ENCODE measurements at places on chromosomes 16 and 17. TPM values are rescaled to one million over a fixed set of nuclear protein-coding genes. Genes with fewer than 3 reads are reported as not detected.

- DNase-seq: no peak
Measured at GRCh38 chr17:49603238-49603637, 27.6 kb downstream of the NXPH3 start.

DNA sequence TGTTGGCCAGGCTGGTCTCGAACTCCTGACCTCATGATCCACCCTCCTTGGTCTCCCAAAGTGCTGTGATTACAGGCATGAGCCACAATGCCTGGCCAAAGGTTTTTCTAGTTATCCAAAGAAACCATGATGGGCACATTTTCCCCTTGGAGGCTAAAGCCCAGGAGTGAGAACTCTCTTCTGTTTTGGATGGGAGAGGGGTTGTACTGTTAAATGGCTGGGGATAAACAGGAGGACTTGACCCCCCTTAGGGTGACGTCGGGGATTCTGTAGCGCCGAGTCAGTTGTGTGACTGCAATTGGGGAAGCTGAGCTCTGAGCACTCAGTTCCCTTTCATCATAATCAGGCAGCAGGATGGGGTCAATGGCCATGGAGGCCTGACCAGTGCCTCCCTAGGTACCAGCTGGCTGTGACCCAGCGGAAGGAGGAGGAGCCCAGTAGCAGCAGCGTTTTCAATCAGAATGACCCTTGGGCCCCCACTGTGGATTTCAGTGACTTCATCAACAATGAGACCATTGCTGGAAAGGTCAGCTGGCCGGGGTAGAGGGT is 4.1 kb downstream of the AOC3 start:
- DNase-seq: no peak

- DNase-seq: no peak
Measured at GRCh38 chr16:46774743-46775177, 26.6 kb upstream of the MYLK3 start.

DNA sequence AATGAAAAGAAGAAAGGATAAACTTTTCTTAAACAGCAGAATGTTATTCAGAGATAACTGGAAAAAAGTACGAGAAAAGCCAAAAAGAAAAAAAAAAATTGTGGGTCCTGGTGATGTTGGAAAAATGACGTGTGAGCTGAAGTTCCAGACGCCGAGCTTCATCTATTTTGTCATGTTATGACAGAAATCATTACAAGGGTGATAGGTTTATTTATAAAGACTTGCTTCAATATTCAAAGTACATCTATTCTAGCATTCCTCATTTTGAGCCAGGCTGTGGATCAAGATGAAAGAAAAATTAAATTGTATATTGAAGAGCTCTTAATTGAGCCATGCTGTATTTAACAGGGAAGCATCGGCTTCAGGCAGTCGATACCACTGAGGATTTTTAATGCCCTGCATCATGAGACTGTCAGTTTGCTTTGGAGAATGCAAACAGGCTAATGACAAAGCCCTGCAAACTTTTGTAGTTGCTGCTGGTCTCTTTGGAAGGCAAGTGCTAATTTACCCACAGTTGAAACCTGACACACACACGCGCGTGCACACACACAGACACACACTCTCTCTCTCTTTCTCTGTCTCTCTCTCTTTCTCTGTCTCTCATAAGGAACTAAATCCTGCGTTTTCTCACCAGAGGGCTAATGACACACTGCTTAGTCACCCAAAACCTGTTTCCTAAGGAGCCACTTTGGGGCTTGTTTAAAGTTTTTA is 110.7 kb downstream of the WWOX start:
- no peak for DNase-seq

- no peak for DNase-seq
Measured at GRCh38 chr16:88449267-88449561, 3.9 kb upstream of the ZFPM1 start.

- DNase-seq: no peak
Measured at GRCh38 chr16:82331974-82332750, 162.1 kb upstream of the MPHOSPH6 start.

- DNase-seq: no peak
Measured at GRCh38 chr16:75761108-75761507, 34.8 kb upstream of the CPHXL start.

- DNase-seq: no peak
Measured at GRCh38 chr17:48555258-48556228, 10.6 kb upstream of the HOXB2 start.

DNA sequence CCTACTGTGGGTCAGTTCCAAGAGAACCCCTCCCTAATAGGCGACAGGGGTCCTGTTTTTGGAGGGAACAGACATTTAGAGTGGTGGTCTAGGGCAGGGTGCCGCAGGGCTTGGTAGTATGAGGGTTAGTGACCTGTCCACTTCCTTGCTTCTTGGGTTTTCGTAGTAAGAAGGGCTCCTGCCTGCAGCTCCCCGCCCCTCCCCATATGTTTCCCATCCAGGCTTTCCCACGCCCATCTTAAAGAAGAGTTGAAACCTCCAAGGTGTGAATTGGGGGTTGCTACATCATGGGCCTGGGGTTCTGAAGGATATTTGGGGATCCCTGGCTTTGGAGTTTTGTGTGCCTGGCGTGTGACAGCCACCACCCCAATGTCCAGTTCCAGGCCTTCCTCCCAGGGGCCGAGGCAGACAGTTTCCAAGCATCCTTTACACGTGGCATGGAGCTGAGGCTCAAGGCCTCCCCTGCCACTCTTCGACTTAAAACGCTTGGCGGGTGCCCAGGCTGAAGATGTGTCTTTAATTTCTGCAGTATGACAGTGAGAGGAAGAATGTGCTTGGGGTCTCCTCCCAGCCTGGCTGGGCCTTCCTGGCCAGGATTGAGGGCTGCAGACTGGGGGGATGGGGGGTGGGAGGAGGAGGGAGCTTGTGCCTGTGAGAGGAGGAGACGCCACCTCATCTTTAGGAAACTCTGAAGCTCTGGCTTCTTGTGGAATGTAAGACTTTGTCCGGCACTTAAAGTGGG is 2.3 kb upstream of the COL1A1 start:
- no peak for DNase-seq

DNA sequence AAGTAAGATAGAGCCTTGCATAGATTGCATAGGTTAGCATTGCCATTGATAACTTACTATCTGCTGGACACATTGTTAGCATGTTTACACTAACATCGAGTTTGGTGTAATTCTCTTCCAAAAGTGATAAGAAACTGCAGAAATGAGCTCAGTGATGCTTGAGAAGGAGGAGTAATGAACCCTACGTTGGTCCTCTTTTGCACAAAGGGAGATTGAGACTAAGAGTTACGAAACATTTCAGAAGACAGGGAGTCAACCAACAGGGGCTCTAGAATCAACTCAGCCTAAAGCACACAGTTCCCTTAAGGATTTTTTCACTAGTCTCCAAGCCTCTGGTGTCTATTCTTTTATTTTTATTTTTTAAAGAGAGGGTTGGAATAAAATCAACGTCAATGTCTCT is 6.8 kb downstream of the CCL7 start:
- DNase-seq: no peak

- DNase-seq: no peak
Measured at GRCh38 chr17:79024901-79025737, 1.1 kb downstream of the C1QTNF1 start.

DNA sequence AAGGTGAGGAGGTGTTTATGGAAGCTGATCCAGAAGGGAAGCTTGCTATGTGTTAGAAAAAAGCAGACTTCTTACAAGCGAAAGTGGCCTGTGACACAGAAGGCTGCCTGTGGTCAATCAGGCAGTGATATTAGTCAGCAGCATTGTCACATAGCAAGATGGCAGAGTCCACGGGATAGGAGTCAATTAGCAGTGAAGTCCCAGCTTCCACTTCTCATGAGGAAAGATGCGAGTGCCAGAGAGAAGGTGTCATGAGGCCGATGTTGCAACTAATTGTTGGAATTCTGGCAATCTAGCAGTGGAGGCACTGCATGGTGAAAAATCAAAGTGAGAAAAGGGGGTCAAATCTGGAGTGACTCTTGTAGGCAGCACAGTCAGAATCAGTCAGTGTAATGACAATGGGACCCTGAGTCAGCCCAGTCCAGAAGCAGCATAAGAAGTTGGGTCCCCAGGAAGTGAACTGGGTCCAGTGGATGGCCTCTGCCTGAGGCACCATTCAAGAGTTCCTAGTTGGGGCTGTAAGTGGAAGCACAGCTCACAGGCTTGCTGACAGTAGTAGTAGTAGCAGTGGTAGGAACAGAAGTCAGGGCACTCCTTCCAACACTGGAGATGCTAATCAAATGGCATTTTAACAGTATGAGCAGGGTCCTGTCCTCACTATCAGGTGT is 85.1 kb downstream of the TNFRSF13B start:
- no peak for DNase-seq

- DNase-seq: no peak
Measured at GRCh38 chr16:65547772-65548446, 426.0 kb upstream of the CDH11 start.

- no peak for DNase-seq
Measured at GRCh38 chr17:40822132-40822812, at the start of gene KRT10. TSS of gene KRT10 (minus strand) at chr17:40822614. CDS start at chr17:40822585, 29 bp downstream.

DNA sequence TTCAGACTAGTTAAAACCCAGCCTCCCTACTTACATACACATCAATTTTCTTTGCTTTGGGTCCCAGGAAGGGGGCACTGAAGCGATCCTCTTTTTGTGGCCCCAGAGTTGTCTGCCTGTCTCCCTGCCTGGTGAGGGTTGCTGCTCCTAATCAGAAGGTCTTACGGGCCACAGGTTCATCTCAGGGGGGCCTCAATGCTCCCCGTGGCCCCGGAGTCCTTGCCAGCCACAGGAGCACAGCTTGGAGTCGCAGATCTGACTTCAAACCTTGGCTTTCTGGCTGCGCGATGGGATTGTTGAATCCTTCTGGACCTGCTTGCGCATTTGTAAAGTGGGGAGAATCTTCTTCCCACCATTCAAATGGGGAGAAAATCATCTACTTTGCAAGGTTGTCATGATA is 44.8 kb upstream of the MYH10 start:
- DNase-seq: no peak

- no peak for DNase-seq
Measured at GRCh38 chr17:72372185-72372584, 251.4 kb downstream of the SOX9 start.

DNA sequence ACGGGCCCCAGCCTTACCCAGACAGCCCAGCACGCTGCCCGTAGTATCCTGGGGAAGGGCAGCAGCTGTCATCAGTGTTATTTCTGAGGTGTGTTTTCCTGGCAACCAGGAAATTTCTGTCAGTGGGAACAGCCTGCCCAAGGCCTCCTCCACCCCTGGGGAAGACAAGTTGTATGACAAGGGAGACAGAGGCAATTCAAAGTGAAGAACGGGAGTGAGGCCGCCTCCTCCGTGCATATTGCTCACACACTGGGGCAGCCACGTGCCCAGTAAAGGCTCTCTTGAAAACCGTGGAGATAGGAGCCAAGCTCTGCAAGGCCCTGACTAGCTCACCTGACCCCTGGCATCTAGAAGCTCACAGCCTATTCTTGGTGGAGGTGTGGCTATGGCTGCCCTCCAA is 57.6 kb downstream of the RAI1 start:
- DNase-seq: no peak

DNA sequence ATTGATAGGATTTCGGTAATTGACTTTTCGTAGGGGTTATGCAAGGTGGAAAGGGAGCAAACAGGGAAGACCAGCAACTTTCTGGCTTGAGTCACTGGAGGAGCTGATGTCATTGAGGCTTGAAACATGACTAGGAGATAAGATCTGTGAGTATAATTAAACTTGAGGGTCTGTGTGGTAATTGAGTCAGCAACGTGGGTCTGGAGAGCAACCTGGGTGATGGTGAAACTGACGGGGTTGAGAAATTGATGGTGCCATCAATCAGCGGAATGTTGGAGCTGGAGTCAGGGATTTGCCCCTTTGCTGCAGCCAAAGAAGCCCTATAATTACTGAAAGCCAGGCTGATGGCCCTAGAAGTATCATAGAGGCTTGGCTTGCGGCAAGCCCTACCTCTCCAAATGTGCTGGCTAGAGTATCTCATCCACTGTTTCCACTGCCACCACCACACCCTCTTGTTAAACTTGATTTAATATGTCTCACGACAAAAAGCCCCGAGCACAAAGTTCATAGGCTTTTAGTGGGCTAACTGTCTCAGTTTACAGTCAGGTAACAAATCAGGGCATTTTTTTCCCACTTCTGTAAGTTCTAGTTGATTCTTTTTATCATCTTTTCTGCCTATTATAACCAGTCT is 186.9 kb upstream of the ELAC2 start:
- DNase-seq: no peak

DNA sequence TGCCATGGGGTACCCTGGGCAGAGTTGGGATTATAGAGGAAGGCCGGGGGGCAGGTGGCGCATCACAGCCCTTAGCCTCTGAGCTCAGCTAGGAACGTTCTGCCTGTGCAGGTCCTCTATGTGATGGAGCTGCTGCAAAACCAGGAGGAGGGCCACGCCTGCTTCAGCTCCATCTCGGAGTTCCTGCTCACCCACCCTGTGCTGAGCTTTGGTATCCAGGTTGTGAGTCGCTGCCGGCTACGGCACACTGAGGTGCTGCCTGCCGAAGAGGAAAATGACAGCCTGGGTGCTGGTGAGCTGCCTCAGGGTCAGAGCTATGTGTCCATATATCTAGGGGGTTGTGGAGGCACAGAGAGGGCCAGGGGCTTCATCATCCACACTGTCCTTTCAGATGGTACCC is 5.8 kb upstream of the NRN1L start:
- DNase-seq: no peak

DNA sequence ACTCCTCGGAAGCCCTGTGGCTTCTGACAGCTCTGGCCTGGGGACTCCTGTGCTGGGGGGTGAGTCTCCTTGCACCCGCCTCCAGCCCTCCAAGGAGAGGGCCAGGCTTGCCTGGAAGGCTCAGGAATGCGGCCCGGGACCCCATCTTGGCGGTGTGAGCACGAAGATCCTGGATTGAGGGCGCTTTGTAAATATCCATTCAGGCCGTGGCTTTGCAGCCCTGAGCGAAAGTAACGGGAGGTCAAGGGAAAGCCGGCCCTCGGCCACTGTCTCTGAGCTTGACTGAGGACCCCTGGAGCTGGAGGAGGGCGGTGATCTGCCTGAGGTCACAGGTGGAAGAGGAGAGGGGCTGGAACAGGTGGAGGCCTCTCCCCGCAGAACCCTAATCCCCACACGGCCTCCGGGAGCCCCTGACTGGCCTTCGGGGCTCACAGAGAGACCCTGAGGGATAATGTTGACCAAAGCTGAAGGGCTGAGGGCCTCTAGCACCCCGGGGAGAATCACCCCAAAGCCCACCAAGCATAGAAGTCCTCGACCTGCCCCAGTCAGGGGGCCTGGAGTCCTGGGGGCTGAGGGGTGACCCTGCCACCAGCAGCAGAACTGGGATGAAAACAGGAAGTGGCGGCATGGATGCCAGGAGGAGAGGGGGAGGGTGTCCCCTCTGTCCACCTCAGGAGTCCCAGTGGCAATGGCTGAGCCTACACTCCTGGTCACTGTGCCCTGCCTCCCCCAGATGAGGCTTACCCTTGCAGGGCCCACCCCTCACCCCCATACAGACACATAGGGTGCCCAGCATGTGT is 8.3 kb upstream of the RASD1 start:
- DNase-seq: no peak

- no peak for DNase-seq
Measured at GRCh38 chr16:666572-666971, 1.4 kb upstream of the RHOT2 start.

GRCh38 chr17:27459433-27459832 is 3.2 kb downstream of the KSR1 start:
- no peak for DNase-seq

GRCh38 chr17:50052822-50053653 is 2.9 kb upstream of the ITGA3 start:
- no peak for DNase-seq

Gene DDX19B
- 28.0 TPM for total RNA-seq

Gene KRT9
- total RNA-seq: not detected

Gene MAZ
- 380 TPM for total RNA-seq

Gene KRT32
- total RNA-seq: not detected

Gene UBALD1
- total RNA-seq: 23.1 TPM

Gene SDR42E2
- total RNA-seq: not detected

Gene SYNGR3
- 26.3 TPM for total RNA-seq

Measured in activated T-helper 1 cell treated with anti-CD3 and anti-CD28 coated beads, Interleukin-12 subunit alpha, Interleukin-12 subunit beta, Interleukin-2, Interleukin-4 antibody, amounts not matched to agents 30 ng/mL and 10 ng/mL and 1 ng/mL, durations not matched to agents 14 hours and 24 hours and 36 hours (primary cell).